ENCODE measurements at places on chromosomes 12 and 14.

DNA sequence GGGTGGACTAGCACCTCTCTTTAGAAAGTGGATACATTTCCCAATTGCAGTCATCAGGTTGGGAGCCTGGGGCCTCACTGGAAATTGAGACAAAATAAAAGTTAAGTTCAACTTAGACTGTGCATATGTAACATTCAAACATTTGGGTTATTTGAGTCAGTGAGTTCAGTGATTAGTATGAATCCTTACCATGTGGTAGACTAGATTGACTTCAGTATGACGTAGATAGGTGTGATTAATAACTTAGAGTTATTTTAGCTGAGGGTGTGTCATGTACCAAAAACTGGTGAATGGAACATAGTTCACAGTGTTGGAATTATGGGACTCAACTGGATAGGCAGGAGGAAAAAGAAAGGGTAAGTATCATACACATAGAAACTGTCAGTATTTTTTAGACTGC, 8.0 kb upstream of the SSTR1 start:
- H3K36me3 ChIP-seq: no peaks in the 10 kb centered on the region
- H3K4me3 ChIP-seq: no peak overlapping the region
- no peak overlapping the region for H3K27ac ChIP-seq

DNA sequence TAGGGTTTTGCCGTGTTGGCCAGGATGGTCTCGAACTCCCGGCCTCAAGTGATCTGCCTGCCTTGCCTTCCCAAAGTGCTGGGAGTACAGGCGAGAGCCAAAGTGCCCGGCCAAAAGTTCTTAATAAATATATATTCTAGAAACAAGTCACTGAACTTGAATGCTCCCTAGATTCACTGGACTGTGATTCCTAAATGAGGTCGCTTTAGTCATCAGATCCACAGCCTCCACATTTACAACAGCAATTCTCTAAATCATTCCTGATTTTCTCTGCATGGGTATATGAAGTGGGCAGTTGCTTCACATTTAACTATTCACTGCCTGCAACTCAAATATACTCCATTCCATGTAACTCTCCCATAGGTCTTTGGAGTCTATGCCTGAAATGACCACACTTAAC, 813.0 kb downstream of the GALC start:
- H3K27ac ChIP-seq: no peak overlapping the region
- no peaks in the 10 kb centered on the region for H3K4me1 ChIP-seq
- no peak overlapping the region for H3K4me3 ChIP-seq
- no peaks in the 10 kb centered on the region for H3K27me3 ChIP-seq

- H3K27ac ChIP-seq: no peak overlapping the region
- no peaks in the 10 kb centered on the region for H3K36me3 ChIP-seq
- H3K4me3 ChIP-seq: no peak overlapping the region
- no peaks in the 10 kb centered on the region for H3K4me1 ChIP-seq
- no peaks in the 10 kb centered on the region for H3K27me3 ChIP-seq
Measured at GRCh38 chr14:41403360-41403759, 203.3 kb upstream of the LRFN5 start.

- peaks cover 10% of the 10 kb centered on the region for H3K27me3 ChIP-seq
- H3K27ac ChIP-seq: no peak overlapping the region
- peaks cover 20% of the 10 kb centered on the region for H3K4me1 ChIP-seq
- no peaks in the 10 kb centered on the region for H3K36me3 ChIP-seq
- no peak overlapping the region for H3K4me3 ChIP-seq
- DNase-seq: no peak
Measured at GRCh38 chr12:56988207-56988739, 18.1 kb downstream of the ZBTB39 start.

- peak; percentile 97 for DNase-seq
- H3K4me3 ChIP-seq: peak overlapping the region; percentile 92
- peak overlapping the region; percentile 98 for H3K27ac ChIP-seq
- peaks cover 27% of the 10 kb centered on the region for H3K4me1 ChIP-seq
- no peaks in the 10 kb centered on the region for H3K27me3 ChIP-seq
Measured at GRCh38 chr12:100266585-100266834, 369 bp downstream of the DEPDC4 start.

- H3K4me3 ChIP-seq: no peak overlapping the region
- H3K4me1 ChIP-seq: peaks cover 21% of the 10 kb centered on the region
- no peaks in the 10 kb centered on the region for H3K36me3 ChIP-seq
- no peak overlapping the region for H3K27ac ChIP-seq
Measured at GRCh38 chr14:99789581-99789980, 3.6 kb upstream of the EML1 start.

DNA sequence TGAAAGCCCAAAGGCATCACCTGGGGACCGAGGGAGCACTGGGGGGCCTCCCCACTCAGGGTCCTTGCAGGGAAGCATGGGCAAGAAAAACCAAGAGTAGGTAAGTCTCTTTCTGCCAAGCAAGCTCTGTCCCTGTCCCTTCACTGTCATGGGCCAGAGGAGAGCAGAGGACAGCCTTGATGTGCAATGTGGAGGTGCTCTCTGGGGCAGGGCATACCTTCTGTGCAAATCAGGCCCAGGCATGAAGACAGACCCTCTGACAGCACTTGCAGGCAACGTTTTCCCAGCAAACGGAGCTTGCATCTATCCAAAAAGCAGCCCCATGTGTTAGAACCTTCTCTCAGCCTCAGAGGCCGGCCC, 192.5 kb upstream of the PWP1 start:
- H3K27ac ChIP-seq: peak overlapping the region; percentile 68
- peaks cover 13% of the 10 kb centered on the region for H3K4me1 ChIP-seq
- H3K27me3 ChIP-seq: no peaks in the 10 kb centered on the region
- no peak for DNase-seq
- H3K4me3 ChIP-seq: no peak overlapping the region

DNA sequence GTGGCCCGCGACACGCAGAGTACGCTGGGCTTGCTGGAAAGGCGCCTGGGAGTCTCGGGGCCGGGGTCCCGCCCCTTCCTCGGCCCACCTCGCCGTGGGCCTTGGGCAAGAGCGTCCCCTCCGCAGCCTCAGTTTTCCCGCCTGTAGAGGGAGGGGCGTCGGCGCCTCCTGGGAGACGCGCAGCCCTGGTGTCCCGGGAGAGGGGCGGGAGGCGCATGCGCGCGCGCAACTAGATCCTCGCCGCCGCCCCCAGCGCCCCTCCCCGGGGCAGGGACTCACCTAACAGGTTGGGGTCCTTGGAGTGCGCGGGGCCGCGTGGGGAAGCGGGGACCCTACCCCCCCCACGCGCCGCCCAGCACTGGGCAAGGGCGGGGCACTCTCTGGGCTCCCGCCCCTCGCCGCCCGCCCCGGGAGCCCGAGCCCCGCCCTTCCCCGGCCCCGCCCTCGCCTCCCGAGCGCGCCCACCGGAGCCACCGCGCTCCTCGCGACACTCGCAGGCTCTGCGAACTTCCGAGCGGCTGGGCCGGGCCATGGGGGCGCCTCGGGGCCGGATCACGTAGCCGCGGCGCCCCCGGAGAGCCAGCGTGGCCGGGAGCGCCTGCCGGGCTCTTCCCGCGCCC, at the start of gene KIF26A:
KIF26A (plus strand) TSS at position 490 of the 620 bp plus-strand sequence. CDS start 136 bp downstream, outside the sequence.
- peak within 1 kb of the TSS; percentile 24 for H3K4me3 ChIP-seq
- no peaks in the 10 kb centered on the region for H3K36me3 ChIP-seq
- DNase-seq: no peak
- H3K27ac ChIP-seq: no peak within 1 kb of the TSS
- peaks cover 5% of the 10 kb centered on the region for H3K4me1 ChIP-seq

- no peak for DNase-seq
- H3K36me3 ChIP-seq: no peaks in the 10 kb centered on the region
- H3K4me1 ChIP-seq: peaks cover 6% of the 10 kb centered on the region
- H3K4me3 ChIP-seq: no peak overlapping the region
Measured at GRCh38 chr12:49357103-49357678, 10.1 kb upstream of the SPATS2 start.

GRCh38 chr12:105852951-105853350, 285.8 kb downstream of the NUAK1 start:
- H3K4me3 ChIP-seq: no peak overlapping the region
- no peaks in the 10 kb centered on the region for H3K4me1 ChIP-seq
- H3K27me3 ChIP-seq: peaks cover 3% of the 10 kb centered on the region
- H3K36me3 ChIP-seq: no peaks in the 10 kb centered on the region
- DNase-seq: no peak

DNA sequence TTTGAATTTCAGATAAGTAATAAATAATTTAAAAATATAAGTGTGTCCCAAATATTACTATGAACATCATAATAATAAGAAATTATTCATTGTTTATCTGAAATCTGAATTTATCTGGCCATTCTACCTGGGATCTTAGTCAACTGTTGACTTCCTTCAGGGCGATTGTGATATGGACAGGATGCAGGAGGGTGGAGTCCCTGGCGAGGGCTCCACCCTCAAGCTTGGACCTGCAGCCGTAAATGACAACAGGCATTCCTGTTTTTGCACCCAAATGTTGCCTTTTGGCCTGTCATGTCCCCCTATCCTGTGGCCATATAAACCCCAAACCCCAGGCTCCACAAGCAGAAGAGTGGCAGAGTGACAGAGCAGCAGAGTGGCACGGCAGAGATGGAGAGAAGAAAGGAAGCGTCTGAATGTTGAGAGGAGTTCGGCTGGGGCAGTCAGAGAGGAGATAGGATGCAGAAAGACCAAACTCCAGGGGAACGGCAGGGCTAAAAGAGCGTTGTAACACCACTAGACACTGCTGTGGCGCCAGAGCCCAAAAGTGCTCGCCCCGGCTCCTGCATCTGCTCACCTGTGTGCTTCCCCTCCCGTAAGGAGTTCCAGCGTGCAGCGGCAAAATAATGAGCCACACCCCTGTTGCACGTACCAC, 39.4 kb upstream of the FUT8 start:
- H3K27me3 ChIP-seq: no peaks in the 10 kb centered on the region
- DNase-seq: no peak
- peaks cover 54% of the 10 kb centered on the region for H3K36me3 ChIP-seq
- peak overlapping the region; percentile 8 for H3K4me3 ChIP-seq

GRCh38 chr14:55532645-55533344, 47.2 kb upstream of the KTN1 start:
- peaks cover 8% of the 10 kb centered on the region for H3K27me3 ChIP-seq
- no peak overlapping the region for H3K27ac ChIP-seq
- no peak for DNase-seq
- no peaks in the 10 kb centered on the region for H3K36me3 ChIP-seq
- no peaks in the 10 kb centered on the region for H3K4me1 ChIP-seq

DNA sequence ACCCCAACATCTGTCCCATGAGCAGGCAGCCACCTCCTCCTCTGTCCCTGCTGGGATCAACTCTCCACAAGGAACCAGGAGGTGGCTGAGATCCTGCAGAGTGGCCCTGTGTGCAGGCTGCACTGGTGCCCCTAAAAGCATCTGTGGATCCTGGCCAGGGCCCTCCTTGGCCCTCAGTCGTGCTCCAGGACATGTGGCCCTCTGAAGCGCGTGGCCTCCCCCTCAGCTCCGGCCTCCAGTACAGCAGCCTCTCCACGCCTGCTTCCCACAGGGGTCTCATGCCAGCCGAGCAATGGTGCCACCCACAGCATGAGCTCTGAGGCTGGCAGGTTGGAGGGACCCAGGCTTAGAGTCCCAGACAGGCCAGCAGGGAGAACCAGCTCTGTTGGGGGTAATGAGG, 77.4 kb upstream of the NOS1 start:
- H3K27me3 ChIP-seq: no peaks in the 10 kb centered on the region
- H3K4me3 ChIP-seq: no peak overlapping the region
- no peaks in the 10 kb centered on the region for H3K36me3 ChIP-seq

- H3K27ac ChIP-seq: no peak overlapping the region
- no peak overlapping the region for H3K4me3 ChIP-seq
- H3K4me1 ChIP-seq: peaks cover 6% of the 10 kb centered on the region
- H3K36me3 ChIP-seq: no peaks in the 10 kb centered on the region
Measured at GRCh38 chr12:125210104-125210755, 145.0 kb downstream of the AACS start.

DNA sequence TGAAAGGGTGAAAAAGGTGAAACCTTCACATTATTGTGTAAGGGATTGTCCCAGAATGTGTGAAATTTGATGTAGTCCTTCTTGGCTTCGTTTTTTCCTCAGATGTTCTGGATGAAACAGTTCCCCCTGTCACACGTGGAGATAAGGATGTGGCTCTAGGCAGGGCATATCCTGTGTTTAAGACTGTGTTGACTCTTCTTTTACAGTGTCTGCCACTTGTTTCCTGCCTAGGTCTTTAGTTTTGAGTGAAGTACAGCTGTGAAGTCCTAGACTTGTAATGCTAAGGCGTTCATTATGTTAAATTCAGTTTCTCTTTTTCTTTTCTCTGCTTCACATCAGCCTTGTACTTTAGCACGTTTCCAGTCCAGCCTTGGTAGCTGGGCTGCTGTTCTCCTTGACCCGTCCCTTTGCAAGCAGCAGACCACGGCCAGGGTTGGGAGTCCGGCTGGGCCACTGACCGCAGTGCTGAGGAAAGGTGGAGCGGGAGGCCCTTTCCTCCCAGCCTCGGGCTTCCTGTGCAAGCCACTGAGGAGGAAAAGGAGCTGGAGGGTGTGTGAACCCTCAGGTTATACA, 59.1 kb downstream of the RASSF3 start:
- H3K4me1 ChIP-seq: peaks cover 87% of the 10 kb centered on the region
- H3K27ac ChIP-seq: peak overlapping the region; percentile 100
- DNase-seq: peak; percentile 70
- peak overlapping the region; percentile 88 for H3K4me3 ChIP-seq
- H3K27me3 ChIP-seq: no peaks in the 10 kb centered on the region

DNA sequence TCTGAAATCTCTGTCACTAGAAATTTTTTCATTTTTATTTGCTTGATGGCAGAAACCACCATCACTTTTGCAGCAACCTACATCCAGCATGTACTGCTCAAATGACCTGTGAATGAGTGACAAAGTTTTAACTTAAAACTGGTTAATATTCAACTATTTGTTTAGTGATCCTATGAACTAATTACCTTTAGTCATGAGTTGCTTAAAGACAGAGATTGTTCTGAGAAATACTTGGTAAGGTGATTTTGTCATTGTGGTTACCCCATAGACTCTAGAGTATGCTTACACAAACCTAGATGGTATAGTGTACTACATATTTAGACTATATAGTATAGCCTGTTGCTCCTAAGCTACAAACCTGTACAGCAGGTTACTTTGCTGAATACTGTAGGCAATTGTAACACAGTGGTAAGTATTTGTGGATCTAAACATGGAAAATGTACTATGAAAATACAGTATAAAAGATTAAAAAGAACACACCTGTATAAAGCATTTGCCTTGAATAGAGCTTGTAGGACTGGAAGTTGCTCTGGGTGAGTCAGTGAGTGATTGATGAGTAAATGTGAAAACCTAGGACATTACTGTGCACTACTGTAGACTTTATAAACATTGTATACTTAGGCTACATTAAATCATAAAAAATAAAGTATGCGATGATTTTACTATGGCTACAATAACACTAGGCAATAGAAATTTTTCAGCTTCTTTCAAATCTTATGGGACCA, 256.6 kb upstream of the PPFIA2 start:
- no peaks in the 10 kb centered on the region for H3K27me3 ChIP-seq
- DNase-seq: no peak
- H3K4me1 ChIP-seq: no peaks in the 10 kb centered on the region
- H3K27ac ChIP-seq: no peak overlapping the region
- H3K4me3 ChIP-seq: no peak overlapping the region

- no peak overlapping the region for H3K27ac ChIP-seq
- no peak overlapping the region for H3K4me3 ChIP-seq
- H3K27me3 ChIP-seq: no peaks in the 10 kb centered on the region
- peaks cover 12% of the 10 kb centered on the region for H3K36me3 ChIP-seq
Measured at GRCh38 chr12:39626033-39626814, 6.6 kb upstream of the ABCD2 start.

GRCh38 chr14:83208341-83208740, 1674.7 kb upstream of the SEL1L start:
- H3K4me3 ChIP-seq: no peak overlapping the region
- no peak for DNase-seq
- no peak overlapping the region for H3K27ac ChIP-seq

- DNase-seq: no peak
- no peaks in the 10 kb centered on the region for H3K27me3 ChIP-seq
- H3K27ac ChIP-seq: no peak overlapping the region
- H3K36me3 ChIP-seq: no peaks in the 10 kb centered on the region
- no peak overlapping the region for H3K4me3 ChIP-seq
- no peaks in the 10 kb centered on the region for H3K4me1 ChIP-seq
Measured at GRCh38 chr12:18580291-18580690, 157.5 kb downstream of the PLCZ1 start.
